Thoracic aorta (tissue), 2 donors: ENCODE measurements at places on chromosomes 2 and 18. TPM values are rescaled to one million over a fixed set of nuclear protein-coding genes. Genes with fewer than 3 reads are reported as not detected.

The PIKFYVE gene
- total RNA-seq, result 18.0 TPM

The DIPK1C gene
- not detected for total RNA-seq

The EFHD1 gene
- 111 TPM for total RNA-seq

The CFC1 gene
- not detected for total RNA-seq

DNA sequence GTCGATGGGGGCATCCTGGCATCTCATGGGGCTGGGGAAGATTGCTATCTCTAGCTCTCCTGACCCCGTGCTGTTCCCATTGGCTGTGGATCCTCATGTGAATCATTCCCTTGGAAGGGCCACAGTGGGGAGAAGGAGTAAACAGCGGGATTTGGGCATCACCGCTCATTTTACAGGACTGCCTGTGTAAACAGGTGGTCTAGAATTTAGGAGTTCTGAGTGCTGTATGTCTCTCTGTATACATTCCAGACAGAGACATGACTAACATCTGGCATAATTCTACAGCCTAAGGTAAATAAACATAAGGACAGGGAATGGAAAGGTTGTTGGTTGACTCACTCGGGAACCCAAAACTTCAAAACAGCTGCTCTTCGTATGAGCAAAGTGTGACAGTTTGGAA lies 92.7 kb downstream of the COPS8 start:
- no peak for DNase-seq

DNA sequence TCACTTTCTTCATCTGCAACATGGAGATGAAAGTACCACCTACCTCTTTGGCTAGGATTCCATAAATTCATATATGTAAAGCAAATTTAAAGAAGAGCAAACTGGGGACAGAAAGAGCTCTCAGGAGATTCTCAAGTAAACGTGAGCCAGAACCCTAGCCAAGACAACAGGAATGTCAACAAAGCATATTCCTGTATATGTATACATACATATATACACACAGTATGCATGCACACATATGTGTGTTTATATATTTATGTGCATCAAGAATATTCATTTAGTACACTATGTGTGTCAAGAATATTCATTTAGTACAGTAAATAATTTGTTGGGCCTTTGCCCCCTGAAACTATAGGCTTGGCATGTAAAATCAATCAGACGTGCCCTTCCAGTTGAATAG lies 574.4 kb upstream of the KLHL29 start:
- DNase-seq, result no peak

GRCh38 chr2:6917761-6918421 lies 679 bp downstream of the RNF144A start:
- no peak for DNase-seq

DNA sequence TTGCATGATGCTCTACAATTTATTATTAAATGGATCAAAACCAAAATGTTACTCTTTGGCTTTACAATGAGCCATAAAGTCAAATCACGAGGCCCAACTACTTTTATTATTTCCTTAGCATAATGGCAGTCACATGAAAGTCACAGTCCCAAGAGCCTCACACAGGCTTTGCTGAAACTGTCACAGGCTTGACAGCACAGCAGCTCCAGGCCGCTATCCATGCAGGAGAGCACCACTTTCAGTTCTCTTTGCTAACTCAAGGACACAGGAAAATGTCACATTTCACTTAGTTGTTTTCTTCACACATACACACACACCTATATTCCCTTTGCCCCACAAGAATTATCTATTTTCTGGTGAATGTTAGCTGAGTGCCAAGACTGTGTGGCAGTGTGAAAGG lies 11.1 kb upstream of the MSGN1 start:
- DNase-seq, result no peak

DNA sequence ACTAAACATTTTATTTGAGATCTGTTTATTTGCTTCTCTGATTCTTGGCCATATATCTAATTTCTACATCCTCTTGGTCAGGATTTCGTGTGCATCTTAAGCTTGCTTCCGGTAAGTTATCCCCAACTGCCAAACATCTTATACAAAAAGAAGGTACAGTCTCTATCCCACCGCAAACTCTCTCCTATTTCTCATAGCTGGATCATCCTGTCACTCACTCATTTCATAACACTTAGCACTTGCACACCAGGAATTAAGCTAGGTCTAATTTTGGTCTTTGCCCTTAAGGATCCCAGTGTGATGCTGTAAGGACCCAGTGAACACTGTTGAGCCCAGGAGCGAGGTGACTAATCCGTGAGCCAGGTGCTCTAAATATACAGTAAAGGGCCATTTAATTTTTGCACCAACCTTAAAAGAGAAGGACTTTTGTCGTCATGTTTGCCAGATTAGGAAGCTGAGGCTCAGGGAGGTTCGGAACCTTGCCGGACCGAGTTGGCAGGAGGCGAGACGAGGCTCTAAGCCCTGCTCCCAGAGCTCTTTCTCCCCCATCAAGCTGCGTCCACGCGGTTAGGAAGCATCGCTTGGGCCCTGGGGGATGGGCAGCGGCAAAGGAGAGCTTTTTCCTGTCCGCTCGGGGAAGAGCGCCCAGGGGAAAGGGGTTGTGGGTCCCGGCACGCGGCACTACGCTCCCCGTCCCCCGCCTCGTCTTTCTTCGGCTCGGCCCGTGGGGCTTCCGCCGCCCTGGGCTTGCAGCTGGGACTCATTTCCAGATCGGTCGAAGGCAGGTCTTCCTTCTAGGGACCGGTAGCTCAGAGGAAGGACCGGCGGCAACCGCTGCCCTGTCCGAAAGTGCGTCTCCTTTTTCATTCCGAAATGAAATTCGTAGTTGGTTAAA lies 4.1 kb upstream of the ITPRIPL1 start:
- no peak for DNase-seq

GRCh38 chr2:164126960-164127660 lies 391.3 kb upstream of the FIGN start:
- no peak for DNase-seq

GRCh38 chr2:177972123-177972522 lies 100.5 kb downstream of the PDE11A start:
- no peak for DNase-seq

DNA sequence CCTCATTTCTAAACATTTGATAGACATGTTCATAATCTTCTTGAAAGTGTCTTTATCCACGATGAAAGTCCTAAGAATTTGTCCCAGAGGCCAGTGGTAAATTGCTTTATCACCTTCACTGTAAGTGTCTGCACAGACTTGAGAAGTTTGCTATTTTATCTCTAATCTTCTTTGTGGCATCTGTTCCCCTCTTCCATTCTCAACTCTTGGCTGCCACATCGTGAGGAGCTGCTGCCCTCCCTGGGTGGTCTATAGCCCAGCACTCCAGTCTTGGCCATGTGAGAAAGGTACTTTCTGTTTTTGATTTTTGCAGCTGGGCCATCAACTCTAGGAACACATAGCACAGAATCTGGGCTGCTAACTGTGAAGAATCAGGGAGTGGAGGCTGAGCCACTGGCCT lies 45.5 kb downstream of the SLC14A2 start:
- DNase-seq, result no peak

DNA sequence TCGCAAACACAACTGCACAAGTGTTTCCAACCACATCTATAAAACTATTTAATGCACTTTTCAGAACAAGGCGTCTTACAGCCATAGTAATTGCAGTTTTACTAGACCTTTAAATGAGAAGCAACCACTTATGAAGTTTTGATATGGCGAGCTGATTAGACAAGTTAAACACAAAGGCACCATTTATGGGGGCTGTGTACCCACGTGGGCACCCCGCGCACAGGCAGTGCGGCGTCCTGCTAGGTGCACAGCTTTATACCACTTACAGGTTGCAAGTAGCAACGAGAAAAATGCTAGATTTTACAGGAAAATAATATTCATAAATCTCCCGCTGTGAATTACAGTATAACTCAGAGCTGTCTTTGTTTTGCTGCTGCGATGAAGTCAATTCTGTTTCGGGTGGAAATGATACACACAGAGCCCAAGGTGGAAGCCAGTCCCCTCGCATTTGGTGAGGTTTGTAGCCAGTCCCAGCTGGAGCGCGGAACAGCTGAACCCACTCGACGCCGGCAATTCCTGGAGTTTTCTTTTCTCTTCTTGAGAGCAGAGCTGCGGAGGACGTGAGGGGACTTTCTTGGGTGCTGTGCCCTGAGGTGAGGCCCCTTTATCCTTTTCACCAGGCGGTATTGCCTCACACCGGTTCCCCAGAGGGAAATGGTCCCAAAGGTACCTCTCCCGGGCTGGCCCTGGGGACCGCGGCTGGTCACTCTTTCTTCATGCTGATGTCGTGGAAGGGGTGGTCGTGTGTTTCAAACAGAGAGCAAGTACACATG lies 76.7 kb downstream of the PTGR3 start:
- no peak for DNase-seq

DNA sequence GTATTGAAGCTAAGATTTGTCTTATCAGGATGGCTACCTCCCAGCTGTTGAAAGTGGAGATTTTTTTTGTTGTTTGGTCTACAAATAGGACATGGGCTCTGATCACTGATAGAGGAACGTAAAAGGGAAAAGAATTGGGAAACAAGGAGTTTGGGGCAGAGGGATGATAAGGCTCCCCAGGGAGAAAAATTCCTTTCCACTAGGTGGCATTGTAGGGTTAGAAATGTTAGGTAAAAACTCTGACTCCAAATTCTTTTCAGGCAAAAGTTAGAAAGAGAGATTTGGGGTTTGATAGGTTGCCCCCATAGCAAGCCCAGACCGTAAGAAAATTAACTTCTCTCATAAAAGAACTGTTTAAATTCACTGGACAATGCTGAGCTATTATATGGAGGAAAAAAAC lies 19.8 kb downstream of the CMPK2 start:
- no peak for DNase-seq
